Adipocyte (in vitro differentiated cells): ENCODE measurements at places on chromosomes 12 and 14.

DNA sequence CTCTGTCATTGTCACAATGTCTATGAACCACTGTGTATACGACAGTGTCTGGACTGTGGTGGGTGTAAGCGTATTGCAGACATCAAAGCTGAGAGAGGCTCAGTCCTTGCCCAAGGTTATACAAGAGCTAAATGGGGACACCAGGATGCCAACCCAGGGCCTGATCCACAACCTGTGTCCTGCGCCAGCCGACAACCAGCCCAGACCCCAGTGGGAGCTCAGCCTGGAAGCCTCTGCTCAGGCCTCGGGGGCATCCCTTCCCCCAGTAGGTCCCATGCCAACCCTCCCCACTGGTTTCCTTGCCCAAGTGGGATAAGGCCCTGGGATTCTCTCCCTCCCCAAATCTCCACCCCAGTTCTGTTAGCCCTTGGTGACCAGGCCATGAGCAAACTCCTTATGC, 54.3 kb downstream of the LTBP2 start:
- no peak for DNase-seq

DNA sequence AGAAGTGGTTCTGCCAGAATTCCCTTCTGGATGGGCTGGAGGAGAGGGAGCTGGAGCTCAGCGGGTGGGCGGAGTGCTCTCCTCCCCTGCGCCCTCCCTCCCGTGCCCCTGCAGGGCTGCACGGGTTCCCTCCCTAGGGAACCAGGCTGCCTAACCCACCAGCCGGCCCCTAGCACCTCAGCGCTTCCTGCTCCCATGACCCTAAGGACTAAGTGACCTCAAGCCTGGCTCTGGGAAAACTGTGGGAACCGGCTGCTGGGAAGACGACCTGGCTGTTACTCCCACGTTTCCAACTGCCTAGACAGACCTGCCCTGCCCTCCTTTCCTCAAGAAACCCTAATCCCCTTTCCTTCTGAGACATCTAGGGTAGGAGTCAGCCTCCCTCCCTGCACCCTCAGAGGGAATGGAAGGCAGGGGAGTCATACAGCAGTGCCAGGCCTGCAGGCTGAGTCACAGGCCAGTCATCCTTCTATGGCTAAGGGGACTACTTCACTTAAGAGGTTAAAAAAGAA, 31.5 kb downstream of the SLC6A12 start:
- peak; percentile 52 for DNase-seq

- DNase-seq, result no peak
Measured at GRCh38 chr12:117606024-117606423, 244.6 kb upstream of the NOS1 start.

DNA sequence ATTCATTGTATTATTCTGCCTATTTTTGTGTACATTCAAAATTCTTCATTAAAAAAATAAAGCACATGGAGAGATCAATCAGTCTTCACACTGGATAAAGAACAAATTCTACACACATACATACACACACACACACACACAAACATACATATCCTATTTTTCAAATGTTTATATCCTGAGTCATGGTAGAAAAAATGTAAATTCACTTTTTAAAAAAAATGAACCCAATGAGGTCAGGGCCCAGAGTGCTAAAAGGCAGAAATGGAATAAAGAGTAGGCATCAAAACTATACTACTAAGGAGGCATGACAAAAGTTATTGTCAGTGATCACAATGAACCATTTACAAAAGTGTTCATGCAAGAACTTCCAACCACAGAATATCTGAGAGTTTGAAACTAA, 17.3 kb downstream of the GALC start:
- peak; percentile 24 for DNase-seq

GRCh38 chr14:77622366-77622961, 6.0 kb upstream of the SPTLC2 start:
- DNase-seq, result no peak

GRCh38 chr12:64284256-64284655, 62.2 kb upstream of the KICS2 start:
- no peak for DNase-seq

GRCh38 chr14:58571769-58572472, 65.8 kb upstream of the DACT1 start:
- DNase-seq, result peak; percentile 64

- DNase-seq, result peak; percentile 53
Measured at GRCh38 chr14:93906341-93907329, 20.5 kb upstream of the FAM181A start.

- DNase-seq, result no peak
Measured at GRCh38 chr14:80364816-80365215, 153.5 kb upstream of the DIO2 start.

GRCh38 chr12:95548539-95549391, 2.5 kb downstream of the USP44 start:
- DNase-seq, result peak; percentile 39

DNA sequence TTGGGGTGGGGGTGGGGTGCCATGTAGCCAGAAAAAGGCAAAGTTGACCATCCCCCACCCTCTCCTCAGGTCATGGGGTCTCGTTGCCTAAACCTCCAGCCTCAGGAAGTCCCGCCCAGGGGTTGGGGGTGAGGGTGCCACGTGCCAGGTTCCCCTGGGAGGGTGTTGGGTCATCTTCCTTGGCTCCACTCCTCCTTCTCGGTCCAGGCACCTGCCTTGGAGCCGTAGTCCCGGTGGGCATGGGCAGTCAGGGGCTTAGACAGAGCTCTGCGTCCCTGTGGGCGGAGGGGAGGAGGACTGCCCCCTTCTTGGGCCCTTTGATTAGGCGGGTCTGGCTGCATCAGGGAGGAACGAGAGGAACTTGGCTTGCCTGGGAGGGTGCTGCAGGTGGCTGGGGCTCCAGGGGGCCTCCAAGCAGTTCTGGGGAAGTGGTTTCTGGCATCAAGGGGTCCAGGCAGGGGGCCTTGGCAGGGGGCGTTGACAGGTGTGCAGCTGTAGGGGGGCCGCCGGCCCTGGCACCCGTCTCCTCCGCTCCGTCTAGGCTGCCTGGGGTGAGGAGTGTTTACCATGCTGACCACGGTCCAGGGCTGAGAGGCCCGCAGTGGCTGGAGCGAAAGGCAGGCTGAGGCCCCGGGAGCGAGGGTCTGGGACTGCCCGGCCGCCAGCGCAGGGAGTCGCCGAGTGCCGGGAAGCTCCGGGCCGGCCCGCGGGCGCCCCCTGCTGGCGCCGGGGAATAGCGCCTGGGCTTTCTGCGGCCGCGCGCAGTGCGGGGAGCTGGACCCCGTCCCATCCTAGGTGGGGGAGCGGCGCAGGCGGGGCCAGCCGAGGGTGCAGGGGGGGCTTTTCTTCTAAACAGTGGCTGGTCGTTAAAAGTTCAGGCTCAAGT, 7.9 kb downstream of the SETD1B start:
- peak; percentile 87 for DNase-seq

DNA sequence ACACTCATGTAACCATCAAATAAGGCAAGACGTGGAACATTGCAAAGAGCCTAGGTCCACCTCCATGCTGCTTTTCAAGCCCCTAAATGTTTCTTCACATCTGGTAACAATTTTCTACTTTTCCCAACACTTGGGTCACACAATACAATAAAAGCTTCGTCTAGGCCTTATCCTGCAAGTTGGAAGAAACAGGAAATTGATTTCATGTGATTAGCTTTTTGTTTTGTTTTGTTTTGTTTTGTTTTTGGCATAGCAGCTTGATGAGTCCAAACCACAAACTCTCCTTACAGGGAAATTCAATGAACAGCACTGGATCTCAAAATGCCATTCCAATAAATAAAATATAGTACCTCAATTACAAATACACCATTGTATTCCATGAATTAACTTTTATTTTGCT, 19.3 kb downstream of the TAS2R50 start:
- peak; percentile 79 for DNase-seq

- no peak for DNase-seq
Measured at GRCh38 chr14:44657203-44657602, 150.1 kb upstream of the FSCB start.
